NCI-H187 treated with DMSO at 0.1 percent for 48 hours (cell line): ENCODE measurements at places on chromosomes 2 and 18.

DNA sequence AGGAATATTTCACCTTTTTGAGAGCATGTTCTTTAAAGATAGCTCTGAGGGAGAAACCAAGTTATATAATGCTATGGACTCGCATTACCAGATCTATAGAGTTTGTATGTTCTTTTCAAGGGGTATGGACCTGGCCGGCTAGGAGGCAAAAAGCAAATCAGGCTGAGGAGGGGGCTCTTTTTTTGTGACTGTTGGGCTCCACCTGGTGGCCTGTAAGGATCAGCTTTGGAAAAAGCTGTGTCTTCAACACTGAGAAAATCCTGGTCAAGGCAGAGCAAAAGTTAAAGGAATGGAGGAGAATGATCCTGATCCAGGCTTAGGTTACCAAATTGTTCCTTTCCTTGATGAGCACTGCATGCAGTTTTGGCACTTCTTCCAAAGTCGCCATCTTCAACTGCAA, 180.5 kb downstream of the DIS3L2 start:
- no peak for DNase-seq

DNA sequence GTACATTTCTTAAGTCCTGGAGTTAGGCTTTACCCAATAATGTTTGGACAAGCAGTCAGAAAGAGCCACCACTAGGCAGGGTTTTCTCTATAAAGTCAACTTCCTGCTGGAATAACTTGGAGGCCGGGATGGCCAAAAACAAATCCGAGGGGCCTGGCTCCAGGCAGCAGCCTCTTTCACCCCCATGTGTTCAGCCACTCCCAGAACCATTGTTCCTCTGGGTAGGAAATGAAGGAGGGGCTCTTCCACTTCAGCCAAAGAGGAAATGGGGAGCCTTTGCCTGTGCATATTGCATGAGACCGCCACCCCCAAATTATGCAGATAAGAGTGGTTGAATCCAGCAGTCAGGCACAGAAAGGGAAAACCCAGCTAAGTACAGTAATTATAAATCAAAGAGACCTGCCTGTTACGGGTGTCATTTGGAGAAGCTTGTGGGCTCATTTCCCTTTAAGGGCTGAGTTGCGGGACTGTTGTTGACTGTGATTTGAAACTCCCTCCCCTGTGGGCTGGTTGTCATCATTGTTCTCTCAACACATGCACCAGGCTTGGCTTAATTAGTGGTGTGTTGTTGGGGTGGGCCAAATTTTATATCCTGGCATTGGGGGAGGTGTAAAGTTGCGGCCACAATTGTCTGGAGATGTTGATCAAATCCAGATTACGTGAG, 212.8 kb upstream of the SOX11 start:
- no peak for DNase-seq

DNA sequence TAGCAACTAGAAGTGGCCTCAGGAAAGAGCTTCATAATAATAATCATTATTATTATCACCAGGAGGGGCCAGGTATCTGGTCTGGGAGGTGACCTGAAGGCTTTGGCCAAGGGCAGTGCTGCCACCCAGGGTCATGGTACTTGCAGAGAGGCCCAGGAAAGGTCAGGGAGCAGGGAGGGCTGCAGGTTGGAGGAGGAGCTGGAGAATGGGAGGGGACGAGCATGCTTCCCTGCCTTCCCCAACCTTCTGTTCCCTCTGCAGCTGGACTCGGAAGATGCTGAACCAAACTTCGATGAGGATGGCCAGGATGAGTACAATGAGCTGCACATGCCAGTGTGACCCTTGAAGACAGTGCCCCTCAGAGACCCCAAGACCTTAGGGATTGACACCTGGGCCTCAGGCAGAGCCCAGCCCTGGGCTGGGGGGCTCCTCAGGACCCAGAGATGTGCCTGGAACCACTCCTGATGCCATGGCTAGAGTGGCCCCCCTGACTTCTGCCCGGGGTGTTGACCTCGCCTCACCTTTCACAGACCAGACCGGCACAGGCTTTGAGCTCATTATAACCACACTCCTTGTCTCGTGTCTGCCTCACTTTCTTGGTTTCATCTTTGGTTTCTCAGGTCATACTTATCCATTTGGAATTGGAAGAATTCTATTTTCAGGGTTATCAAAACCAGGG, 14.1 kb downstream of the SLC4A3 start:
- DNase-seq, result no peak

DNA sequence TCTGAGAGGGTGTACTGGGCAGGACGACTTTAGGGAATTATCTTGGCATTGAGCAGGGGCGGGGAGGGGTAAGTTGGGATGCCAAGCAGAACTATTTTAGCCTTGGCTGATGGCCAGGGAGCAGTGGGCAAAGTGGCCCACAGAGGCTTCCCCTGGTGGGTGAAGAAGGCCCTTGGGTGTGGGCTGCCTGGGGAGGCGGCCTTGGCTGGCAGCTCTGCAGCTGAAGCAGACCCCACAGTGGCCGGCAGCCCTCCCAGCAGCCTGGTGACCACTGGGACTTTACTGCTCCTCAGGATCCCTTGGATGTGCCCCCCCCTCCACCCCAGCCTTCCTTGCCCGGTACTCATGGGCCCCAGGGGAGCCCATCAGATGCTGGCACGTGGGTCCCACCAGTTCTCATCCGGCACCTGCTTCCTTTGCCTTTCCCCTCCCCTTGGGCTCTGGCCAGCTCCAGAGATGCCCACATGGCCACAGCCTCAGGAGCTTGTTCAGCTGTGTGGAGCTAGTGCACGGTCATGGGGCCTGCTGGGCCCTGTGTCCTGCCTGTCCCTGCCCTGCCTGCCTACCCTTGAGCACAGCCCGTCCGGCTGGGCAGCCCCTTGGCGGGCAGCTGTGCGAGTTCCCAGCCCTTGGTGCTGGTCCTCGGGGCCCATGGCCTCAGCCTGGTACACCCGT, 122.1 kb upstream of the HS6ST1 start:
- DNase-seq, result no peak

- no peak for DNase-seq
These were observed 2.1 kb downstream of the CKAP2L start for GRCh38 chr2:112762276-112762675.

DNA sequence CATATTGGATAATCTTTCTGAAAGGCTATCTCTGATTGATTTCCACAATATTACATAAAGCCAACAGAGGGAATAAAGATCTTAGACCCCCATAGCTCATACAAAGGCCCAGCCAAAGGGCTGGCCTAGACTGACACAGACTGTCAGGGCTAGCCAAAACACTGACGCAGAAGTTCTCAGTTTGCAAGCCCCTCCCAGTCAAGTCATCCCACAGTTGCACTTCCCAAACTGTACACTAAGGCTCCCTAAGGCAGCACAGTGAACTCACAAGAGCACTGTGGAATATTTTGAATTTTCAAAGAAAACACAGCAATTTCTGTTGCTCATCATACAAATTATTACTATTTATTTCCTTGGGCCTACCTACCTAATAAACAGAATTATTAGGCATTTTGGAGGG, 244.9 kb downstream of the SP3 start:
- no peak for DNase-seq

GRCh38 chr2:95061119-95061512, 35.6 kb downstream of the MAL start:
- DNase-seq, result no peak
